Right renal cortex interstitium (tissue), 3 donors: ENCODE measurements at places on chromosomes 1 and 21. TPM values are rescaled to one million over a fixed set of nuclear protein-coding genes. Genes with fewer than 3 reads are reported as not detected.

DNA sequence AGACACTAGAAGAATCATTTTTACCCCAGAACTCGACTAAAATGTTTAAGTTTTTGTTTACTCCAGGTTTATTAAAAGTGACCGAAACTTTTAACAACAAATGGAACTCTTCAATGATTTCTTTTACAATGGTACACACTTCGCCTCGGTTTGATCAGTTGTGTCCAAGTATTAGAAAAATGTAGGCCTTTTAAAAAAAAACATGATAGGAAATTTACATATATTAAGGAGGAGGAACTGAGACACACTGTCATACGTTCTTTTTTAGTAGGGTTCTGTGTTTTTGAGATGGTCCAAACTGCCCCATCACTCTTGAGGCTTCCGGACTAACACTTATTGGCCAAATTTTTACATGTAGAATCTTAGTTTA is 1.3 kb downstream of the PRDM2 start:
- DNase-seq: no peak

DNA sequence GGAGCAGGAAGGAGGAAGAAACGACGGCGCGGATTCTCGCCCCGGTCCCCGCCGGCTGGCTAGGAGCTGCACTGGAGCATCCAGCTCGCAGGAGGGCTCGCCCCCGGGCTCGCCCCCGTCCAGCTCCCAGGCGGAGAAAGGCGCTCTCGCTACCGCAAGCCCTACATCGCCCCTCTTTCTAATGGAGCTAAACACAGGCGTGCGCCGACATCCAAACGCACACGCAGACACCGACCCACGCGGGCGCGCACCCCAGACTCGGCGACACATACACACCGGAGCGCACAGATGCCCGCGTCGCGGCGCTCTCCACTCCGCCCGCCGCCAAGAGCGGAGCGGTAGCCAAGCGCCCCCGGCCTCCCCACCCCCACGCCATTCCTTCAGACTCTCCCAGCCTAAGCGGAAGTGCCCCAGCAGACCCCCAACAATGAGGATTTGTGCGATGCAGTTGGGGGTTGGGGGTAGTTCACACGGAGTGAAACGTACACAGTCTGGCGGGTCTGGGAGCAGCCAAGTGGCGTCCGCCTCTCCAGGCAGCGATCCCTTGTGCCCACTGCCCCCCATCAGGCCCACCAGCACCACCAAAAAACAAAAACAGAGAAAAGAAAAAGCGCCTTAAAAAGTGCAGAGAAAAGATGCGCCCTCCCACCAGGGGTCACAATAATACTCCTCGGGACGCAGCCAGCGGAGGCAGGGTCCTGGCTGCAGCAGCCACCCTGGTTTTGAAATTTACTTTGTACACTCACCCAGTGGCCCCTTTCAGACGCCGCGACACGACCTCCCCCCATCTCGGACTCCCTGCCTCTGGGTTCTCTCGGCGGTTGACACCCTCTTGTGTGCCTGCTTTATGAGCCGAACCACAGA is 1.4 kb downstream of the DAB1 start:
- DNase-seq: no peak

DNA sequence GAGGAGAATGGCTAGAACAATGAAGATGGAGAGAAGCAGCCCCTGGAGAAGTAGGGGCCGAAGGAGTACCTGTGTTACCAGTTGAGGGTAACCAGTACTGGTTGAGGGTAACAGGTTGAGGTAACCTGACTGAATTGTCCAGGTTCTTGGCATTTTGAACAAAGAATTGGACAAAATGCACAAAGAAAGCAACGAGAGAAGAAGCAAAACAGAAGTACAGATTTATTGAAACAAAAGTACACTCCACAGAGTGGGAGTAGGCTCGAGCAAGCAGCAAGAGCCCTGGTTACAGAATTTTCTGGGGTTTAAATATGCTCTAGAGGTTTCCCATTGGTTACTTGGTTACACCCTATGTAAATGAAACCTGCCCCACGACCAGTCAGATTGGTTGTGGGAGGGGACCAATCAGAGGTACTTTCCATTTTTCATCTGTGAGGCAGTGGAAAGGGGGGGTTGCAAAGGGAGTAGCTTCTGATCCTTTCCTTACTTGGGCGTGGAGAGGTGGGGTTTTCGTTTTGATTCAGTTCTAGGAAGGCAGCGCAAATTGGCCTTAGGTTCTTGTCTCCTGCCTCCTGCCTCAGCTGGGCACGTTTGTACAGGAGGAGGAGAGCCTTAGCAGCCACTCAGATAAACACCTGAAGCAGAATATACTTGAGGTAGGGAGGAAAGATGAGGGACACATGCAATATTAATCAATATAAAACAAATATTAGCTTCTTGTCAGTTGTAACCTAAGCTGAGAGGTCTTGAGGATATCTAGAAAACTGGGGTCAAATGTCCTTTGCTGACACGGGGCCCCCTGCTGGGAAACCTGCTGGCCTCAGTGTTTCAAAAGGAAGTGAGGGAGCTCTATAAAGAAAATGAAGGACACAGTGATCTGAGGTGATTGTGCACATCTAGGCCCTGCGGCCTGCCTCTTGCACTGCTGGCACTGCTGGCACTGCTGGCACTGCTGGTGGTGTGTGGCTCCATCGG is 14.3 kb upstream of the LSM10 start:
- no peak for DNase-seq

The ZNF684 gene
- 10.9 TPM for polyA plus RNA-seq

The TSPEAR gene
- 0.53 TPM for polyA plus RNA-seq

The WLS gene
- 168 TPM for polyA plus RNA-seq
